ENCODE measurements at places on chromosomes 2 and 18.
A peak's percentile ranks its signal among the peaks of the same experiment; 100 is the strongest.

GRCh38 chr2:95079199-95079683 is 42.4 kb downstream of the MRPS5 start:
- no peak for DNase-seq

DNA sequence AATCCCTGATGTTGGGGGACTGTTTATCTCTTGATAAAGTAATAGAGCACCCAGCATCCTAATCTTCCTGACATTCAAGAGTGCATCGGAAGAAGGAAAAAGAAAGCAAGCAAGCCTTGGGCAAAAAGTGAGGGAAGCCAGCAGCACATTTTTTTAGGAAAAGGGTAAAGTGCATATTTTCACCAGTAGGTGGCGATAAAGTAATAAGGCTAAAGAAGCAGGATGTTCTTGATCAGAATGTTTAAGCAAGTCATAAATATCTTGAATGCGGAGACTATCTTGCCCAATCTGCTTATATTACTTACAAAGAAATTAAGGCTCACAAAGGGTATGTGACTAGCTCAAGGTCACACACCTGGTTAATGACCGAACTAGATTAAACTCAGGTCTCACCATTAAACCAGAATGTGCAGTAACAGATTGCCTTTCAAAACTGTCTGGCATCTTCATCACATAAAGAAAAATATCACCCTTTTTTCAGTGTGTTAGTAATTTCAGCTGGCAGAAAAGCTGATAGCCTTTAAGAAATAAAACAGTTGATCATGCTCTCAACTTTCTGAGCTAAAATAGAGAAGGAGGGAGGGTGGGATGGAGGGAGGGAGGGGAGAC is 83.8 kb downstream of the VIT start:
- DNase-seq = peak; percentile 44

- DNase-seq = no peak
These were observed 175.5 kb upstream of the TPO start for GRCh38 chr2:1237783-1238182.

DNA sequence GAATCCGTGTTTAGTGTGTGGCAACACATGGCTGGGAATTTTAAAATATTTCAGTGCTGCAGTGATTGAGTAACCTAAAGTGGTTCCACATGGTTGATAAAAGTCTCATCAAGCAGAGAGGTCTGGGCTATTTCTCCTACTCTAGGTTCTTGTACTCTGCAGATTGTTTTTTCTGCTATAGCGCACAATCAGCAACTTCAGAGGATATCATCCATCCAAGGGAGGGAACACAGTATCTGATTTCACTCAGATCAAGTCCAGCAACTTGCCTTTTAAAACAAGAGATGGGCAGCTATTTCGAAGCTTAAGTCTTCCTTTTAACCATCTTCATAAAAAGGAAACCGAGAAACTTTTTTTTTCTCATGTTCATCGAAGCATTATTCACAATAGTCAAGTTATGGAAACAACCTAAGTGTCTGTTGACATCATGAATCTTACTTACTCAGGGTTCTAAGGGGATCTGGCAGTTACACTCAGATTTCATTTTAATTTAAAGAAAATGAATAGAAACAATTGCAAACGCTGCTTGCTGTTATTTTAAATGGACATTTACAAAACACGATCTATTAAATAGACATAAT is 172.7 kb upstream of the TRIB2 start:
- no peak for DNase-seq

- DNase-seq = no peak
These were observed 332.4 kb upstream of the MYT1L start for GRCh38 chr2:2663401-2664036.

DNA sequence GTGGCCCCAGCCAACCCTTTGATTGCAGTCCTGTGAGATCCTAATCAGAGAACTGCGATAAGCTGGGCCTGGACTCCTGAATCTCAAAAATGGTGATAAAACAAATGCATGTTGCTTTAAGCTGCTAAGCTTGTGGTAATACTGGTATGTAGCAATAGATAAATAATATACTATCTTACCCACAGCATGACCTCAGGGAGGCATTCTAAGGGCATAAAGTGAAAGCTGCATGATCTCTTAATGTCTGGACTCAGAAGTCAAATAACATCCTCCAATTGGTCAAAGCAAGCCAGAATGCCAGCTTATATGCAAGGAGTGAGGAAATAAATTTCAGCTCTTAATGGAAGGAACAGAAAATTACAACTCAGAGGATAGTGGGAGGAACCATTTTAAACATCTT is 246.1 kb downstream of the FSIP2 start:
- no peak for DNase-seq

GRCh38 chr2:112140205-112140802 is 2.1 kb downstream of the FBLN7 start:
- no peak for DNase-seq

- DNase-seq = no peak
These were observed 1.3 kb upstream of the PNO1 start for GRCh38 chr2:68156419-68156818.

DNA sequence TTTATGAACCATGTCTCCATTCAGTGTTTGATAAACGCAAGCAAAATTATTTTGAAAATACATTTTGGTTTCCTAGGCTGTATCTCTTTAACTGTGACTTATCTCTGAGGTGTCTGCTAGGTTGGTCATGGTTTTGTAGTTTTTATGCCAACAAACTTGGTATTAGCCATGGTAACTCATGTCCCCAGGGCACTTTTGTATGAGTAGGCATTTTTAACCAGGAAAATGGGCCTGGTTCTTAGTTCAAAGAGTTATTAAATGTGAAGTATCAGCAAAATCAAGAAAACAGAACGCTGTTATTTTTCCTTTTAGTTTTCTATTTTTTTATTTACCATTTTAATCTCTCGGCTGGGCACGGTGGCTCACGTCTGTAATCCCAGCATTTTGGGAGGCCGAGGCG is 179.3 kb upstream of the LHCGR start:
- no peak for DNase-seq

DNA sequence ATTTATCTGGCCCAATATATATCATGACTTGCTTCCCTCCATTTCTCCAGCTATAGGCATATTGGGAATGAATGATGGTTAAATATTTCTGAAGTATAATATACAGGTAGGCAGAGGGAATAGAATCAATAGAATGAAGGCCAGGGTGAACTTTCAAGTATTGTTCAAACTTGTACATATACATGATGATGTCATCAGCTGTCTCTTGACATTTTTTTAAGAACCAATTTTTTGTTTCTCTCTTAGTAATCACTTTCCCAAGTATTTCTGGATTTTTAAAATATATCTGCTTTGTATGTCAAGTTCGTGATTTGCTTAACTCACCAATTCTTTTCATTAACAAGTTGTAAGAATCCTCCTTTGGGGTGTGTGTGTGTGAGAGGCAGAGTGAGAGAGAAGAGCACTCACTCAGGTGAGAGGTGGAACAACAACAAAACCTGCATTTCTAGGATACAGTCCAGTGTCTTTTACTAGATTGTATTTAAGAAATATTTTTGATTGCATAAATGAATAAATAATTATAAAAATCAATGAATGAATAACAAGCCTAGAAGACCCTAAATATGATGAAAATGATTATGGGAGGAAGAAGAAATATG is 1239.1 kb downstream of the LRP1B start:
- DNase-seq = no peak

- no peak for DNase-seq
These were observed 476 bp downstream of the MSTN start for GRCh38 chr2:190062053-190062452.

GRCh38 chr2:101609433-101609832 is 88.1 kb upstream of the MAP4K4 start:
- no peak for DNase-seq

DNA sequence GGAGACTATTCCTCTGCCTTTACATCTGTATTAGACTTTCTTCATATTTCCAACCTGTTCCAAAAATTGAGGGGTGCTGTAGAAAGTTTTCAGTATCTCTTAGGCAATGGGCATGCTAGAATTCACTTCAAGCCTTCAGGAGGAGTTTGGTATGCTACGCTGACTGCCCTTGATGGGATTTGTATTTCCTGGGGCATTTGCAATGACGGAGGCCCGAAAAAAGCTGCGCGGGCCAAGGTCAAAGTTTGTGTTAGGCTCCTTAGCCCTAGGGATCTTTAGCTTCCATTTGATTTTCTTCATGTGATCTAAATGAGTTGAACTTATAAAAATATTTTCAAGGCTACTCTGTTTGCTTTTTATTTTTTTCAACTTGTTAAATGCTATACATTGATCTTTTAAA is 5.1 kb downstream of the CPS1 start:
- DNase-seq = no peak

DNA sequence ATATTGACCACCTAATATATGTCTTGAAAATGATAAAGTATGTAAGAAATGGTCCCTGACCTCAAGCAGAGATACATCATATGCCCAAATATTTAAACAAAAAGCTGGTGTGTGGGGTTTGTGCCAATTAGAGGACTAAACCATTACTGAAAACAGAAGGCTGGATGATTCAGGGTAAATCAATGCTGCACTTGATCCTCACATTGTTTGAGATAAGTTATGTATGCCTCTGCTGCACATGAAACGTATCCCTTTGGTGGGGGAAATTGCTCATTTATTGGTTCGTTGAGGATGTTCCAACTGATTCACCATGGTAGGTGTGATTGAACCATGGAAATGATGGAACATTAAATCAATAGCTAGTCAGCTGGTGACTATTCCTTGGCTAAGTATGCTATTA is 24.7 kb upstream of the DARS1 start:
- DNase-seq = no peak

DNA sequence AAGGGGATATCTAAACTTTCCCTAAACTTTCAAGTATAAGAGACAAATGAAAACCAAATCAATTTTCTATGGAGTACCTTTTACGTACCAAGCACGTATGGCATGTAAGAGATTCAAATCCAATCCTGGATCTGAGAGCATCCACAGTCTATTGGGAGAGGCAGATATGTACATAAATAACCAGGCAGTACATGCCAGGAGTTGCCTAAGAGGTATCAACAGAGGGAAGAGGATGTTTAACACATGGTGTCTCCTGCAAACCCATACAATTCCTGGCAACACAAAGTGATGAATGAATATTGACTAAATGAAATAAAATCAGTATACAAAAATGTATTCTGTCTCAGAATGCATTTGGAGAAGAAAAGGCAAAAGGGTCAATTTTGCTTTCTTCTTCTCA is 116.6 kb downstream of the PIGN start:
- DNase-seq = no peak

DNA sequence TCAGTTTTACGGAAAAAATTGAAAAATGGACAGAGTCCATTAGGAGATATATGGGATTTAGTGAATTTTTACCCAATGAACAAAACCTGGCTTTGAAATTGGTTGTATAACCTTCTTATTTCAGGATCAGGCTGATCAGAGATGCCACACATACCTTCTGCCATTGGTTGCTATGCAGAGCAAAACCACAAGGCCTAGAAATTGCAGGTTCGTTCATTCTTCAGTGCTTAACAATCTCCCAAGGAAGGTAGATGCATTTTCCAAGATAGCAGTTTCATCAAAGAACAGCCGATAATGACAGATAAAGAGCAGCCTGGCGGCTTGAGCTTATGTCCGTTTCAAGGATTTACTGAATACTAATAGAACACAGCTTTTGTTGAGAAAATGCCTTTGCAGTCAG is 868.8 kb downstream of the EPHA4 start:
- no peak for DNase-seq

- no peak for DNase-seq
These were observed 8.5 kb downstream of the RAB17 start for GRCh38 chr2:237581751-237582746.
